Uterus (tissue), 4 donors: ENCODE measurements at places on chromosomes 1 and 21.

DNA sequence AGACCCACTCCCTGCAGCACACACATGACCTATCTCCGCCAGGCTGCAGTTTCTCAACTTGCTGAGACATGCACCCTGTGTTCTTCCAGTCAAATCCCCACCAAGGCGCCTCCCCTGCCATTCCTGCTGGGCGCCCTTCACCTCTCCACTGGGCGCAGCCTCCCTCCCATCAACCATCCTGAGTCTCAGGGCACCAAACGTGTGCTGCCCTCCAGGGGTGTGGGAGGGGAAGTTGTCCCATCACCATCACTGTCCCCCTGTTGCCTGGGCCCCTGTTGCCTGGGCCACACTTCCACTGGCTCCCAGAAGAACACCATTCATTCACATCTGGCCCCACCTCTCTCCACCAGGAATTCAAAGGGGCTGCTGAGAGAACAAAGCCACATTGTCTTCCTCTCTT lies 44.9 kb upstream of the EFHD2 start:
- DNase-seq = no peak

GRCh38 chr1:75198761-75199160 lies 64.6 kb downstream of the LHX8 start:
- no peak for DNase-seq

GRCh38 chr1:203283597-203283996 lies 21.7 kb upstream of the BTG2 start:
- no peak for DNase-seq

GRCh38 chr1:29854700-29855276 lies 618.5 kb downstream of the PTPRU start:
- no peak for DNase-seq

GRCh38 chr1:226964611-226965486 lies 24.8 kb downstream of the COQ8A start:
- no peak for DNase-seq
